Activated T-helper 17 cell treated with anti-CD3 and anti-CD28 coated beads, Interleukin-2, amount 50 U/mL, for 72 hours (primary cell): ENCODE measurements at places on chromosomes 3 and 15.
A peak's percentile ranks its signal among the peaks of the same experiment; 100 is the strongest.

- no peak for ATAC-seq
These were observed 130.8 kb downstream of the MINAR1 start for GRCh38 chr15:79562899-79563298.

DNA sequence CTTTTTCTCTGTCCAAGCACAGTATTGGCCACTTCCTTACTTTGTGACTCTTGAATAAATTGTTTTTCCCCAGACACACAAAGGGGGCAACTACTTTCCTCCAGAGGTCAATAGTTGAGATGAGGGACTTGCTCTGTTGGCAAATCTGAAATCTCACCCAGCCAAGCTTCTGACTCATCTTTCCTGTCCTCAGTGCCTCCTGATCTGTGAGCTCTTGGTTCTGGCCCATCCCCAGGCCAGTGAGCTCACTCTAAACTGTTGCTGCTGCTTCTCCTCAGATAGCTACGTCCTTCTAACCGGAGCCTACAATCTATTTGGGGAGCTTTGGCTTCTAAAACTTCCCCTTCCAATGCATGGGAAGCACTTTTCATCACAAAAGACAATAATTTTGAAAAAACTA, 50.0 kb upstream of the NMD3 start:
- ATAC-seq = no peak

DNA sequence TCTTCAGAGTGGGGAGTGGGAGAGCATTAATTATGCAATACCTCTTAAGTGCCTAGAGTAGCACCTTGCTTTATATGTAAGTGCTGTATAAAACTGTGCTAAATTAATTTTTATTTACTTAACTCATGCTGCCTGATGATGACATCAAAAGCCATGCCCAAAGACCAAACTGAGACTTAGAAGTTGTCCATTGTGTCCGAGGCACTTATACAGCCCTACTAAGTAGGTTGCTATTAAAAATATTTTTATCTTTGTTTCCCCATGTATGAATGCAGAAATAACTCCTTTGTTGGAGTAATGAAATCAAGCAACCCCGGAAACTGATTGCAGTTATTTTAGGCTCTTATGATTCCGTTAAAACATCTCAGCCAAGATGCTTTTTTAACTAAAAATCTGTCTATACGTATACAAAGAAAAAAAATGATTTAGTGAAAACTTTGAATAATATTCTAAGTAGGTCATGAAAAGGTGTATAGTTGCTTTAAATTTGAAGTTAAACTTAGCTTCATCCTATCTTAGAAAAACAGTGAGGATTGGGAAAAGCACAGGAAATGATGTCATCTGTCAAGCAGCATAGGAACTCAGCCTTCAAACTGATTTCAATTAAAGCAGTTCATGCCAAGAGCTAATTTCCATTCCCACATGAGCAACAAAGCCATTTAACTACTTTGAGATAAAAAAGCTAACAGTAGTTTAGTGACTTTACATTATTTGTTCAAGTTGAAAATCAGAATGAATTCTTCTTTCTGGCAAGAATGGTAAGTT, 43.0 kb downstream of the FBN1 start:
- no peak for ATAC-seq

DNA sequence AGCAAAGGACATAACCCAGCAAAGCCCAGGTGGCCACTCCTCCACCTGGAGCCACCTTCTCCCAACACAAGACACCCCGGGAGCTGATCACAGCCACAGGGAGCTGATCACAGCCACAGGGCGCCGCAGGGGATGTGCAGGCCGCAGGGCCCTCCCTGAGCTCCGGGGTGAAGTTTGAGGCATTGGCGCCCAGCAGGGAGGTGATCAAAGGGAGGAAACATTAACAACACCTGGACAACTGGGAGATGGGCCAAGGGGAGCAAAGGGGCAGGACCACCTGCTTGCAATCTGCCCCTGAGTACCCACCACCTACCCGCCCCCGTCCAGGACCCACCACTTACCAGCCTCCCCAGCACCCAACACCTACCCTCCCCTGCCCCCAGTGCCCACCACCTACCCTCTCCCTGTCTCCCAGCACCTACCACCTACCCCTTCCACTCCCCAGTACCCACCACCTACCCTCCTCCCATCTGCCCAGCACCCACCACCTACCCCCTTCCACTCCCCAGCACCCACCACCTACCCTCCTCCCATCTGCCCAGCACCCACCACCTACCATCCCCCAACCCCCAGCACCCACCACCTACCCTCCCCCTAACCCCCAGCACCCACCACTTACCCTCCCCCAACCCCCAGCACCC, 2.4 kb downstream of the UROC1 start:
- ATAC-seq = no peak

- ATAC-seq = peak; percentile 60
These were observed 10.6 kb downstream of the LRIG1 start for GRCh38 chr3:66490214-66490613.
